Fibroblast of gingiva (primary cell): ENCODE measurements at places on chromosomes 2 and 18.

DNA sequence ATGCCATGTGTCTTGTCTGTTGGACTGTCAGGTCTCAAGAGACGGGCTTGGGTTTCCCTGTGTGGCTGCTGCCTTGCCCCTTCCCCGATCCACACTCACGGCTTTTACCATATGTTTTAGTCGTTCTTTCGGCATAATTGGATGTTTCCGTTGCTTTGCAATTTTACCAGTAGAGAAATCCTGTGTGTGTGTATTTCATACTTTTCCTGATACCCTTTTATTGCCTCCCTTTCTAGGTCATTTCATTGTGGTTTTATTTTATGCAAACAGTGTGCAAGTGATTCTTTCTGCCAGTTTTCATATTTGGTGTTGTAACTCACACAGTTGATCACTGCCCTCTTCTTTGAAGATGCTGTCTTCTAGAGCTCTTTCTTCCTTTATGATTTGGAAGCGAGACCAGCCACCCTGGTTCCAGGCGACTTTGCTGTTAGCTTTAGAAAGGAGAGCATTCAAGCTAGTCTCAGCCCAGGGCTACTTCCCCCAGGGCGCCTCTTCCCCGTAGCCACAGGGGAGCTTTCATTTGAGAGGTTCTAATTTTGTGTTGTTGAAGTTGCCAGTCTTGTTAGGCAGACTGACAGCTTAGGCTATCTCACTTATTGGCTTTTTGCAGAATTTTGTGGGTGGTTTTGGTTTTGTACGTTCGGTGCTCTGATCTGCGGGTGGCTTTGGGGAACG, 17.0 kb downstream of the SH3BP4 start:
- no peak for DNase-seq

GRCh38 chr2:128573116-128573515, 254.4 kb upstream of the HS6ST1 start:
- DNase-seq = no peak

DNA sequence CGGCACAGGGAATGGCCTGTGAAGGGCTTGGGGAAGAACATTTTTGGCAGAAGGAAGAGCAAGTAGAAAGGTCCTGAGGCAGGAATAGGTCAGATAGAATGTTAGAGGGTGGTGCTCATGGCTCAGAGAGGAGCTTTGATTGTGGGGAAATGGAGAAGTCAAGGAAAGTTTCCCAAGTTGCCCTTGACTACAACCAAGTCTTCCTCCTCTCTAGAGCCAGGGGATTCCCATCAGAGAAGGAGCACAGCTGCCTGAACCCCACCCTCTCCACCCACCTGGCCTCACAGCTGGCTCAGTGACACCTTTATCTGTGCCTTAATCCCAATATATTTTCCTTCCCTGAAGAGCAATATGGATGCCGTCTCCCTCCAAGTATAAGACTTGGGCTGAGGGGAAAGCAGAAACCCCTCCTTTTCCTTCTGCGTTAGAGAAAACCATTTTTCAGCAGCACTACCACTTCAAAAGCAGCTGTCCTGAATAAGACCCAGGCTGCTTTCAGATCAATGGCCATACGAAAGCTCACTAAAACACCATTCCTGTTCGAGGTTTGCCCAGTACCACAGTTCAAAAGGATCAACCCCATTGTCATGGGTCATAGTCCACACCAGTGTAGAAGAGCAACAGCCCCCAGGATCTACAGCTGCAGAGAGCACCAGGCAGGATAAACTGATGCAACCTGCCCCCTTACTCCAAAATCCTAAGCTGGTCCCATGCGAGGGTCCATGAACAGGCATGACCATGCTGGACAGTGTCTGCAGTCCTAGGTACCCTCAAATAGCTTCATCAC, 199.6 kb downstream of the AFF3 start:
- no peak for DNase-seq

GRCh38 chr2:104945121-104945520, 91.2 kb downstream of the POU3F3 start:
- DNase-seq = no peak

DNA sequence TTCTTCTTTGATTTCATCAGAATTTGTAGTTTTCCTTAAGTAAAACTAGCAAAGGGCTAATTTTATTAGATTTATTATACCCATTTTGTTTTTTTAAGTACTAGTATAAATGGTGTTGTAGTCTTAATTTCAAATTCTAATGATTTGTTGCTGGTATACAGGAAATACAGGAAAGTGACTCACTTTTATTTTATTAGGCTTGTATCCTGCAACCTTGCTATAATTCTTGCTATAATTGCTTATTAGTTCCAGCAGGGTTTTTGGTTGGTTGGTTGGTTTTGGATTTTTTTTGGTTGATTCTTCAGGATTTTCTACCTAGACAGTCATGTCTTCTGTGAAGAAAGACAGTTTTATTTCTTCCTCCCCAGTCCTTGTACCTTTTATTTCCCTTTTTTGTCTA, 110.6 kb upstream of the IL1R2 start:
- no peak for DNase-seq

DNA sequence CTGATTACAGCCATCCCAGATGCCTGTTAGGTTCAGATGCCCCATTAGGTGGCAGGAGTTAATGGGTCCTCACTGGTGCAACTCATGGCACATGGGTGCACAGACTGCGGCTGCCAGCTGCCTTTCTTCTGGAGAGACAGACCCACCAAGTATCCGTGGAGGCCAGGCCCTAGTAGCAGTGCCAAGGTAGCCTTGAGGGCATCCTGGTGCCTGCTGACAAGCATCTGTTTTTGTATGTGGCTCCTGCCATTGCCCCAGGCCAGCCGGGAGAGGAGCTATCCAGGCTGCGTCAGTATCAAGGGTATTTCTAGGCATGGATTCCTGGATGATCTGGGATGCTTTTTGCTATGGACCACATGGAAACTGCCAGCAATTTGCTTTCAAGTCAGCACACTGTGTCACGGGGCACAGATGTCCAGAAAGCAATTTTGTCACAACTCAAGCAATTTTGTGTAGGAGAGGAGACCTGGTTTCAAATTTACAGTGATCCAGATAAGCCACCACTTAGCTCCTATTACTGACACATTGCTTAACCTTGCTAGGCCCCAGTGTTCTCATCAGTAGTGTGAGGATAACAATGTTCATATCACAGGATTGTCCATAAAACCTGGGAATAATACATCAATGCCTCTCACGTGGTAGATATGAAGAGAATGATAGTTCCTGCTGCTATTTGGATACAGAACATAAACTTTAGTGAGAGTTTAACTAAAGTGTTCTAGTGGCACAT, 815.1 kb upstream of the RAB6C start:
- no peak for DNase-seq

DNA sequence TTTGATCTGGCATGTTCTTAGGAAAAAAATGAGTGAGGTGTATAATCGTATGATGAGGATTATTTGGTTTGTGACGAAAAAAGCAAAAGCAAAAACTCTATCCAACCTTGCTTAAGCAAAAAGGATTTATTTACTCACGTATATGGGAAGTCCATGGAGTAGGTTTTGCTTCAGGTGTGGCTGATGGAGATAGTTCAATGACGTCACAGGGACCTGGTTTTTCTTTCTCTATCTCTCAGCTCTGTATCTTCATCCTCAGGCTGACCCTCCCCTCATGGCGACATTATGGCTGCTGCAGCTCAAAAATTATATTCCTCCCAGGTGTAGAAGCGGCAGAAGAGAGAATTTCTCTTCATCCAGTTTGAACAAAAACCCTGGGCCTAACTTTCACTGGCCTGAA, 8.9 kb downstream of the TMSB10 start:
- DNase-seq = no peak

- DNase-seq = peak; percentile 64
Observed at GRCh38 chr18:58541789-58542425, 87.0 kb downstream of the ALPK2 start.

- DNase-seq = peak; percentile 14
Observed at GRCh38 chr2:142944264-142944663, 66.8 kb downstream of the KYNU start.

DNA sequence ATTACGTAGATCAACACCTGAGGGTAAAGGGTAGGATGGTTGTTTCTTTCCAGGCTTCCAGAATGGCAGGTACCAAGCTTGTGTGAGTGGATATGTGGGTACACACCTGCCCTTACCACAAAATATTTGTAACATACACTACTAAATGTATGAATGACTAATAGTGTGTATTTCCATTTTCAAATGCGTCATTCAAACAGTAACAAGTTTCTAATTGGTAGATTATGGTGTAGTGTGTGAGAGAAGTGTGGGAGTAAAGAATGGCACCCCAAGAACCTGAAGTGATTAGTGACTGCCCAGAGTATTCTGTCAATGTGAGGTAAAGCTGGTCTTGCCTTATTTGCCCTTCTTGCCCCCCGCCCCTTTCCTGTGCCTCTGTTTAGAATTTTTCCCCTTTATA, 21.1 kb downstream of the AGPS start:
- DNase-seq = no peak

- no peak for DNase-seq
Observed at GRCh38 chr18:53909668-53910067, 314.8 kb downstream of the MBD2 start.

DNA sequence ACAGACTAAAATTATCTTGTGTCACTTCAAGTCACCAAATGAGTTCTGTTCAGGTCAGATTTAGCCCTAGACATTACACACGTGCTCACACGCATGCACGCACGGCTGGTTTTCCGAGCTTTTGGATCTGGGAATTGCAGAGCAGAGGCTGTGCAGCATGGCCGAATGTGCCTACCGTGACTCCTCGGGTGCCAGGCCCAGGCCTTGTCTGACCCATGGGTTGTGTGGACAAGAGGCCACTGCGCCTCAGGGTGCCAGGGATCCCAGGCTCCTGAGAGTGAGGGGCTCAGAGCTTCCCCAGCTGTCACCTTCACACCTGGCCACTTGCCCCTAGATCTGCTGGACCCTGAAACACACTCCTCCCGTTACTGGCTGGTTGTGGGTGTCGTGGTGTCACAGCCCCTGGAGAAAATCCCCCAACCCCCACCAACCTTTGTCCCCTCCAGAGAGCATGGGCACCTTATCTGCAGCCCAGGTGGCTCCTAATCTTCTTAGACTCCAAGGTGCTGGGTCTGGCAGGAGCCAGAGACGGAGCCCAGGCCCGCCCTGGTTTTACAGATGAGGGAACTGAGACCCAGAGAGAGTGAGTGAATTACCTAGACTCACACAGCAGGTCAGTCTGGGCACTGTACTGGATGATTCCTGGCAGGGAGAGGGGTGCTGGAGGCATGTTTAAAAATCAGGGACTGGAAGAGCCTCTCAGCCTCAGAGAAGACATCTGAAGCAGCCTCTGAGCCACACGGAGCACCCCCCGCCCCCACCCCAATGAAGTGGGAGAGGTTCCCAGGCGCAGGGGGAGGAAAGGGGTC, 56.8 kb downstream of the ATOH8 start:
- no peak for DNase-seq

DNA sequence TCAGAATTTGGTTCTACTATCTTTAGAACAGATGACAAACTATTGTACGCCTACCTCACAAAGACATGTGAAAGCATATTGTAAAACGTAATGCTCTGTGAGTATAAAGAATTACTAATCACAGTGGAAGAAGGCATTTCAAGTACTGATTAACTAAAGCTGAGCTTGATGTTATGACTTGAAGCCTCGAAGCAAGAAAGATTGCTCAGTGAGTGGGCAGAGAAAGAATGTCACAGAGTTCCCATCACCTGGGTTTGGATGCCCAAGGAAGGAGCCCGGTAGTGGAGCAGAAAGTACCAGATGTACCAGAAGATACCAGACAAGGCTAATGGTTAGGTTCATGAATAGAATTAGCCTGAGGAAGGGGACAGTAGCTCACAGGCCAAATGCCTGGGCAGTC, 39.5 kb upstream of the FAM110C start:
- DNase-seq = no peak

GRCh38 chr2:145305889-145306288, 786.0 kb upstream of the ZEB2 start:
- DNase-seq = no peak
